ENCODE measurements at places on chromosomes 7 and 10.

DNA sequence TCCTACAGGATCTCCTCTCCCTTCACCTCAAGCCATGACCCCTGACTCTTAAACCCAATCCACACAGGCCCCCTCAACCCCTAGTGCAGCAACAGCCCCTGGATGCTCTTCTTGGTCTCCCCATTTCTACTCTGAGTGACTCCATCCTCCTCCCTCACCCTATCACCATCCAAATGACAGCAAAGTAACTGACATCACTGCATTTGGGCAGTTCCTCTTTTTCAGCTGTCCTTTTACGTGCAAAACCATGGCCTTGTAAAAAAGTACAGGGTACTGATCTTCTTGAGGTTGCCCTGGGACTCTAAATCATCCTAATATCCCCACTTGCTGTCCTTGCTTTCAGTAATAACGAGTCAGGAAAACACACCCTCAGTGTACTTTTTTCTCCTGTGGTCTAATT, 454.9 kb downstream of the ADRA2A start:
- DNase-seq = no peak

- DNase-seq = no peak
Measured at GRCh38 chr10:132096863-132097478, 31.2 kb downstream of the JAKMIP3 start.

- DNase-seq = no peak
Measured at GRCh38 chr7:595621-596010, 76.0 kb upstream of the PDGFA start.

DNA sequence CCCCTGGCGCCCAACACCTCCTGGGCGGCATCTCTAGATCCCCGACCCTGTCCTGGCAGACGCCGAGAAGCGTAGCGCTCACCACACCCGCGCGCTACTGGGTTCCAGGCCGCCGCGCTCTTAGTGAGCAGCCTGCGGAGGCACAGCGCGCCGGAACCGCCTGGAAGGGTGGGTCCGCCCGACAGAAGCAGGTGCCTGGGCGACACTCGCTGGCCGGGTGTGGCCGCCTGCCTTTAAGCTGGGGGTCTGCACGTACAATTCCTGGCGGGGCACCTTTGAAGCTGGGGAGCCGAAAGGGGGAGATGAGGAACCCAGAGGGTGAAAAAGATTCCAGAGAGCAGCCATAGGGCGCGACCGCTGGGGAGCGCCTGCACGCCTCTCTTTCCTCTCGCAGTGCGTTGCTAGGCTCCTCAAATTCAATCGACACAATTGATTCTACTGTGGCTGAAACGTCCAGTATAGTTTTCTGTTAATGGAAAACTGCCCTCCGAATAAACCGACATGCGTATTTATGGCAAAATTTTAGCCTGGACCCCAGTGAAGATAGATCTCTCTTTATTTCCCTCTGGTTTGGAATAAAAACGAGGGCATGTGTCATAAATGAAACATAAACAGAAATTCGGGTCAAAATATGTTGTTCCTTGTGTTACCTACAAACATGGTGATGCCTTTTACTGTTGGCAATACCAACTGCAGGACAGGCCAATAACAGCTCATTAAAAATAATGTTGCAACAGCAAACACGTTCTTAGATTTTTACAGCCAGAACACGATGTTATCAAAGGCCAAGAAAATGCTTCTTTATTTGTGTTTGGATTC, 4.6 kb downstream of the HMX3 start:
- DNase-seq = no peak

All from mammary epithelial cell (primary cell).